C1 segment of cervical spinal cord (tissue), 14 donors: ENCODE measurements at places on chromosomes 5 and 9.
A peak's percentile ranks its signal among the peaks of the same experiment; 100 is the strongest.

DNA sequence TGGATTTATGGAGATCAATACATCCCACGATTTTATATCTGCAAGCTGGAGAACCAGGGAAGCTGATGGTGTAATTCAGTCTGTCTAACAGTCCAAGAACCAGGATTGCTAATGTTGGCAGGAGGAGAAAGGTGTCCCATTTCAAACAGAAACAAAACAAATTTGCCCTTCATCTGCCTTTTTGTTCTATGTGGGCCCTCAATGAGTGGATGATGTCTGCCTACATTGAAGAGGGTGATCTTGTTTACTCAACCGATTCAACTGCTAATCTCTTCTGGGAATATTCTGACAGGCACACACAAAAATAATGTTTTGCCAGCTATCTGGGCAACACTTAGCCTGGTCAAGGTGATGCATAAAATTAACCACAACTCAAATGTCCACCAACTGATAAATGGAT, 65.1 kb upstream of the IL33 start:
- no peak for DNase-seq

DNA sequence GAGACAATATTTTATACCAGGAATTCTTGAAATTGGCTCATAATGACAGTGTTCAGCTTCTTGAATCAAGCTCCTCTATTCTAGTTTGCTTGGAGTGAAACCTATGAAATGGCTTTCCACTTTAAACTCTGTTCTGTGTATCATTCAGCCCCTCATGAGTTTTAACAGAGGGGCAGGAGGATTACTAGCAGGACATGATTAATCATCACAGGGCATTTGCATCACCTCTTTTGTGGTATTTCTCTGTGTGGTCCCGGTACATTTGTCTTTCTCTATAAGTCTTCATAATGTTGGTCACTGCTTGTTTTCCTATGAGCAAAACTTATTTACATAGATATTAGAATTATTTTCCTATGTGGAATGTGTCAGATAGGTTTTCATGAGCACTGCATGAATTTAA, 21.2 kb downstream of the CAST start:
- DNase-seq: no peak

- DNase-seq: no peak
These were observed 19.7 kb upstream of the ADAMTS19 start for GRCh38 chr5:129440424-129440823.

DNA sequence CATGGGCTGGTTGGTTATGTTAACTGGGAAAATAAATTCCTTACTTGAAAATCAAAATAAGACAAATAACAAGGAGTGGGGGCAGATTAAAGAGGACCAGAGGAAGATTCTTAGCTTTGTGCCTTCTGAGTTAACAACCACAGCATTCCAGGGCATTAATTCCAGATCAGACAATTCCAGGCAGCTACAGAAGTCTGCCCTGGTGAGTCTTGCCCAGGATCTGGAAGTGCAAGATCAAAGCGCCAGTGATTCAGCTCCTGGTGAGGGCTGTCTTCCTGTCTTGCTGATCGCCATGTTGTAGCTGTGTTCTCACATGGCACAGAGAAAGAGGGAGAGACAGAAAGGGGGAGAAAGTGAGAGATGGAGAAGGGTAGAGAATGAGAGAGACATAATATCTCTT, 65.6 kb downstream of the ANXA2R start:
- no peak for DNase-seq

GRCh38 chr9:115099901-115100300, 18.1 kb downstream of the TNC start:
- no peak for DNase-seq

GRCh38 chr5:30880514-30880913, 313.0 kb upstream of the CDH6 start:
- DNase-seq: no peak

GRCh38 chr5:172283862-172284610, 472 bp upstream of the UBTD2 start:
- DNase-seq: peak; percentile 77

DNA sequence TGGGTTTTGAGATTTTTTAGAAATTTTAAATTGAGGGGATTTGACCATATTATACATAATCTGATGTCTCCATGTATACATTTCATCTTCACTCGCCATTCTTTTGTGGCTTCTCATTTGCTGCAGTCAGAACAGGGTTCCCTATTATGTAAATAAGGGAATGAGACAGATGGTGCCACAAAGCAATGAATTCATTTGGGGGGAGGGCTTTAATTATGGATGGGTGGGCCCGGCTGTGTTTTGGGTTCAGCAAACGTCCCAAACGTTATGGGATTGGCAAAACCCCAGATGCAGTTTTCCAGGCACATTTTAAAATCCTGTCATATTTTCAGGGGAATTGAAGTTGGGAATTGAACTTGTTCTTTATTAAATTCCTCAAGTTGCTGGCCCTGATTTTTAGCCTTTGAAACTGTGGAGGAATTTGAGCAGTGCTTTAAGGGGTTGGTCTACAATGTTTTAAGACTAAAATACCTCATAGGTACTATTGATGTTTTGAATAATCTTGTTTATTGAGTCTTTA, 558.5 kb upstream of the ZNF462 start:
- DNase-seq: no peak

GRCh38 chr5:9054322-9054721, 491.6 kb downstream of the SEMA5A start:
- DNase-seq: no peak

GRCh38 chr5:132056610-132057497, 3.6 kb upstream of the IL3 start:
- DNase-seq: no peak

- DNase-seq: no peak
These were observed 20.8 kb upstream of the KIF2A start for GRCh38 chr5:62284946-62285891.
